ENCODE measurements at places on chromosomes 5 and 9.

DNA sequence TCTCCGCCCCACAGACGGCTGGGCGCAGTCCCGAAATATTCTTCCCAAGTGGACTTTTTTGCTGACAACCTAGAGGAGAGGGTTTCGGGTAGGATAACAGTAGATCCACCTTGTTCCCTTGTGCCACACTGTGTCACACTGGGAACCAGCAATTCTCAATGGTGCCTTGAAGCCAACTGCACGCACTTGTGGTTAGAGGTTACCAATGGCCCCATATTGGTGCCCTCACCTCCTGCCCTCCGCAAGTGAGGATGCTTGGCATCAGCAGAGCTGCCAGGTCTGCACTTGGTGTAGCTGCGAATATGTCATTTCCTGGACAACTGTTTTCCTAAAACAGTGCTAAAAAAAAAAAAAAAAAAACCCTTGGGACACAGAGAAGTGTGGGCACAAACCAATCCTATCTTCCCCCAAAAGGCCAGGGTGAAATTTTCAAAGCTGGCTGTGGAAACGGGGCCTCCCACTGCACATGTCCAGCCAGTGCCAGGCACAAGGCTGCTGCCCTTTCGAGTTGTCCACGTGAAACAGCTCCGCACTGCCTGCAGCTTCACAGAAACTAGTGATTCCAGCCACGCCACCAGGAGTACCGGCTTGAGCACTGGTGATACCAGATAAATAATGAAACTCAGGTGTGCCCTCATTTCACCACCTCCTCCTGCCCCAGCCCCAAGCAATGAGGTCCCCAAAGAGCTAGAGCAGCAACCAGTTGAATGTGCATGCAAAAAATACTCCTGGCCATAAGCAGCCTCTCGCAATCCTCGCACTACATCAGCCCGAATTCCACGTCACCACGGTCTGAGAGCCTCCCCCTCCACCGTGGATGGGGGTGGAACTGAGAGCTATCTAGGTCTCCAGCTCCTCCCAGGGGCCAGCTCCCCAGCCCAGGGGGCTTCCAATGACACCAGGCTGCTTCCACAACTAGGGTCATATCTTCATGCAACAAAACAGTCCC lies 51.2 kb downstream of the USP20 start:
- DNase-seq = no peak

- DNase-seq = no peak
Measured at GRCh38 chr5:59236448-59236847, 653.6 kb downstream of the RAB3C start.

GRCh38 chr9:113654605-113655428 lies 191.3 kb downstream of the RGS3 start:
- no peak for DNase-seq

- peak; percentile 53 for DNase-seq
Measured at GRCh38 chr5:10145923-10146401, 103.7 kb downstream of the ATPSCKMT start.

GRCh38 chr5:54401515-54401914 lies 54.0 kb upstream of the HSPB3 start:
- no peak for DNase-seq

GRCh38 chr5:133487093-133487492 lies 125.2 kb downstream of the FSTL4 start:
- DNase-seq = no peak

DNA sequence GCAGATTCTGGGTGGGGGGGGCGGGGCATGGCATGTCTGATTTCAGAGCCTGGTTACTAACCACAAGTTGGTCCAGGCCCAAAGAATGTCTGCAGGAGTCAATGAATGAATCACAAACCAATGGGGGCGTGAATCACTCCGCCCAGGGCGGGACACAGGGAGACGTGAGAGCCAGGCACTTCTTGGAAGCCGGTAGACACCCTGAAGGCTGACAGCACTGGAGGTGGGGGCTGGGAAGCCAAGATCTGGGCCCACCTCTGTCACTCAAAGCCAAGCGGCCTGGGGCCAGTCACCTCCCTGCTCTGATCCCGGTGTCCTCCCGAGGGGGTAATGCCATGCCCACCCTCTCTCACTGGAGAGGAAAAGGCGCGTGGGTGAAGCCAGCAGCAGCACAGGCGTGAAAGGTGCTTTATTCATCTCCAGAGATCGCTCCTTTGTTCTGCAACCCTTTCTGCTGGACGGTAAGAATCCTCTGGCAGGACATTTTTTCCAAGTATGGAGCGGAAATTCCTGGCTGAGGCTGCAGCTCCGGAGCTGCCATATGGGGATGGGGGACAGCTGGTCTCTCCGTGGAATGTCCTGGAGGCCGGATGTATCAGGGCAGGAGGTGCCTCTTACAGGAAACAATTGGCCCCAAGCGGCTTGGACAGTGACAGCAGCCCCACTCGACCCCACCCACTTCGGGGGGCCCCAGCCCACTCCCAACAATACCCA lies 85.0 kb downstream of the STK10 start:
- no peak for DNase-seq

DNA sequence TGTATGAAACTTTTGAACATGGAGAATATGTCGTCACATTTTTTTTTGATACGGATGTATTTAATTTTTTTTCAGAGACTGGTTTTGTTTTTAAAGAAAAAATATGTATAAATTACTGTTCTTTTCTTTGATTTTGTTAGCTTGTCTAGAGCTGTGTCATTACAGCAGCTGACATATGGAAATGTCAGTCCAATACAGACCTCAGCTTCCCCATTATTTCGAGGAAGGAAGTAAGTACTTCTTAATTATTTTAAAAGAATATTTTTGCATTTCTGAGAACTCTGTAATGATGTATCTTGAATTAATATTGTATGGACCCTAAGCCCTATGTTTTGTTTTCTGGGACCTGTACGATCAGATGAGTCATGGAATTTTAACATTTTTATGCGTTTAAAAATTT lies 7.6 kb downstream of the TENT2 start:
- DNase-seq = no peak

DNA sequence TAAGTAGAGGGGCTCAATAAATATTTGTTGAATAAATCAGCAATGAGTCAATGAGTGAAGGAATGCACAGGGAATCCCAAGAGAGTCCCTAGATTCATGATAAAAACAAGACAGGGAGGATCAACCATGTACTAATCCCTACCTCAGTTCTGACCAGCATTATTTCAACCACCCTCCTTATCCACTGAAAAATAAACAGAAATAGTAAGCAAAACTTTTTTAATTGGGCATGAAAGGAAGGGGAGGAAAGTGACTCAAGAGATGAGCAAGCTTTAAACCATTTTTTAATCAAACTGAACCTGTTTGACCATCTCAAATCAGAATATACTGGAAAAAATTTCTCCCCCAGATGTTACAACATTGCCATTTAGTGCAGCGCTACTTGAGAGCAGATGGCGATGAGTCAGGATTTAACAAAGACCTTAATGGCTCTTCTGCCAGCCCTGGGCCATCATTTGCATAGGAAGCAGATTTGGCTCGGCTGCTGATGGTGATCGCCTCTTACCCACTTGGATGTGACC lies 194.8 kb upstream of the SLC30A5 start:
- peak; percentile 21 for DNase-seq

GRCh38 chr5:98929710-98930298 lies 997 bp upstream of the CHD1 start:
- DNase-seq = no peak

DNA sequence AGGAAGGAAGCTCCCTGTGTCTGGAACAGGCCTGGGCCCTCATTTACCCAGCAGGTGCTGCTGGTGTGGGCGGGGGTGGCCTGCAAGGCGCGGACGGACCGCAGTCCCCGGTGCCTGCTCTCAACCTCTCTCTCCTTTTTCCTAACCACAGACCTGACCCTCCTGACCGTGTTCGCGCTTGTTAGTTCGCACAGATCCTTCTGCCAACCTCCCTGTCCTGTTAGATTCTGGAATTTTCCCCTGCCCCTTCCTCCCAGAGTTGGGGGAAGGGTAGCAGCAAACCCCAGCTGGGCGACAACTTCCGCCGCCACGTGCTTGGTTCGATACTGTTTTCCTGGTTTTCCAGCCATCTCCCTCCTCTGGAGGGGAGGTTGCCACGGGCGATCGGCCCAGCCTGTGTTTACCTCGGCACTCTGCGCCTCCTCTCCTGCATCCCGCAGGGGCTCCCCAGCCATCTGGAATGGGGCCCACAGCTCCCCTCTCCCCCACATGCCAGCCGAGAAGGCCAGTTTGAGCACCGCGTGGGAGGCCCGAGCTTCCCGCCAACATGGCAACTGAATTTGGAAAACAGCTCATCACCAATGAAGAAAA lies 70.8 kb upstream of the UNC5A start:
- peak; percentile 82 for DNase-seq

- no peak for DNase-seq
Measured at GRCh38 chr9:134380542-134381271, 54.5 kb downstream of the RXRA start.

- no peak for DNase-seq
Measured at GRCh38 chr5:43533646-43534045, 18.7 kb upstream of the C5orf34 start.

GRCh38 chr9:27791311-27791710 lies 218.0 kb upstream of the C9orf72 start:
- DNase-seq = no peak

DNA sequence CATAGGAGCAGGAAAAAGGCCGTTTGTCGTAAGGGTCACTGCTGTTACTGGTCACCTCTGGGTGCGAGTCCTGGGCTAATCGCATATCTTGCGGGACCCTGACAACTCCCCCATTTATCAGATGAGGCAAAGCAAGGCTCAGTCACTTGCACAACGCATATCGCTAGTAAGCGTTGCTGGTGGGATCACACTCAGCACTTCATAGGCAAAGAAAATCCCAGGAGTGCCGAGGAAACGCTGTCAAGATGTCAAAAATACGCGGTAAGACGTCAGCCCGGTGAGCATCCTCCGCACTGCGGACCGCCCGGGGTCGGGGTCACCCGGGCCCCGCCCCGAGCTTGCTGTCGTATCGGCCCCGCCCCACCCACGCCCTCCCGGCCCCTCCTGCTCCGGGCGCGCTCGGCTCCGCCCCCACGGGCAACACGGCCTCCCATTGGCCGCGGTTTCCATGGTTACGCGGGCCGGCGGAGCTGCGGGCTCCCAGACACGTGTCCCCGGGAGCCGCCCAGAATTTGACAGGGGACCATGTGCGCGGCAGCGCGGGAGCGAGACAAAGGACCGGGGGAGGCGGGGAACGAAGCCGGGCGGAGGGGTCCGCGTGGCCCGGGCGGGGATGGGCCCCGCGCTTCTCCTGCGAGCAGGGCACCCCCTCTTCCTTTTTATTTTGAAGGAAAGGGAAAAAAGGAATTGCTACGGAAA lies 80.2 kb upstream of the IER5L start:
- peak; percentile 44 for DNase-seq
